ENCODE measurements at places on chromosomes 16 and 17. TPM values are rescaled to one million over a fixed set of nuclear protein-coding genes. Genes with fewer than 3 reads are reported as not detected.

DNA sequence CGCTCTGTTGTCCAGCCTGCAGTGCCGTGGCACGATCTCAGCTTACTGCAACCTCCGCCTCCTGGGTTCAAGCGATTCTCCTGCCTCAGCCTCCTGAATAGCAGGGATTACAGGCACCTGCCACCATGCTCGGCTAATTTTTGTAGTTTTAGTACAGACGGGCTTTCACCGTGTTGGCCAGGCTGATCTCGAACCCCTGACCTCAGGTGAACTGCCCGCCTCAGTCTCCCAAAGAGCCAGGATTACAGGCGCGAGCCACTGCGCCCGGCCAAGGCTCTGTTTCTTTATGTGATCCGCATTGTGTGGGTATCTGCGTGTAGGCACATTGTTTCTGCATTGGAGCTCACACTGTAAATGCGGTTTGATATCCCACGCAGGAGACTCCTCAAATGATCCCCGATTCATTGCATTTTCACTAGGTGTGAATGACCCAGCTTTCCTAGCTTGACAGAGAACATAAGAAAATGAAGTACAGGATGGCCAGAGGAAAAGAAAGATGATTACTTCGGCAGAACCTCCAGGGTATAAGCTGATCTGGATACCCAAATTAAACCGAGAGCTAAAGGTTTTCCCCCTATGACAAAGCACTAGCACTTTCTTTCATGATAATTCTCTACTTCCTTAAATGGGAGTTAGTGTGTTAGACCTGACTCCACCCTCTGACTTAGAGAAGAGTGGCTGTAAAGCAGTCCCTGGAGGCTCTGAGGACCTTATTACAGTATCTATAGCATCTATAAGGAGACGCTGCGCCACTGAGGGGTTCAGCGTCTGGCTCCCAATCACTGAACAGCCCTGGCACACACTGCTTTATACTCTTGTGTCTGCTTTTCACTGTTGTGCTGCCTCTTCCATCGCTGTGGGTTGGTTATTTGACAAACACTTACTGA is 17.3 kb downstream of the COTL1 start:
- peaks cover 50% of the 10 kb centered on the region for H3K4me1 ChIP-seq
- peaks cover 13% of the 10 kb centered on the region for H3K36me3 ChIP-seq
- peak overlapping the region; percentile 94 for H3K27ac ChIP-seq
- no peaks in the 10 kb centered on the region for H3K27me3 ChIP-seq

DNA sequence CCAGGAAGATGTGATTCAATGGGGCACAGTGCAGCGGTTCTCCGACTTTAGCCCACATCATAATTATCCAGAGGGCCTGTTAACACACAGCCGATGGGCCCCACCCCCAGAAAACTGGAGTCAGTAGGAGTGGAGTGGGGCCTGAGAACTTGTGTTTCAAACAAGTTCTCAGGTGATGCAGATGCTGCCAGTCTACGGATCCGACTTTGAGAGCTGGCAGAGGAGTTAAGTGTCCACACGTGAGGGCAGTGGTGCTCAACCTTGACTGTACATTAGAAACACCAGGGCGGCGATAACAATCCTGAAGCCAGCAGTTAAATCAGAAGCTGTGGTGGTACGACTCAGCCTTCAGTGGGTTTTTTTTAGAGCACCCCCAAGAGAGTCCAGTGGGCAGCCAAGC is 75.0 kb downstream of the GPRC5B start:
- H3K27me3 ChIP-seq = no peaks in the 10 kb centered on the region
- no peaks in the 10 kb centered on the region for H3K36me3 ChIP-seq
- no peak overlapping the region for H3K27ac ChIP-seq
- peaks cover 8% of the 10 kb centered on the region for H3K4me1 ChIP-seq
- DNase-seq = no peak
- H3K4me3 ChIP-seq = no peak overlapping the region

WNT3 gene
- 0.88 TPM for total RNA-seq

DNA sequence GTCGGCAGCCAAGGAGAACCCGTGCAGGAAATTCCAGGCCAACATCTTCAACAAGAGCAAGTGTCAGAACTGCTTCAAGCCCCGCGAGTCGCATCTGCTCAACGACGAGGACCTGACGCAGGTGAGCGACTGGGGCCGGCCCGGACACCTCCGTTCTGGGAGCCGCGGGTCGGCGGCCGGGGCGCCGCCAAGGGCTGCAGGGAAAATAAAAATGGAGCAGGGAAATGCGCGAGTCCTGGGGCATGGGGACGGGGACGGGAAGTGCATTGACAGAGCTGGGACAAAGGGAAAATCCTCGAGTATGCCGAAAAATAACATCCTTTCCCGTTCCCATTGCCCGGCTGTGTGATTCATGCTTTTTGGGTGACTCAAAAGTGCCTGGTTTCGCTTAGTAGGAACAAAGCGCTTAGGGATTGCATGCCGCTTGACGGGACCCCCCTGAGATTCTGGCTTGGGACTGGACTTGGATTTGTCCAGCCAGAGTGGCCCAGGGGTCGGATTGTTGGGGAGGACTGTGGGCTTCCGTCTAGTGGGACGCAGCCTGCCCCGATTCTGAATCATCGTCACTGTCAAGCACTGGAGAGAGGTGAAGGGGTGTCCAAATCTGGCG is 699 bp downstream of the MPRIP start:
- H3K27me3 ChIP-seq = no peaks in the 10 kb centered on the region
- H3K27ac ChIP-seq = peak overlapping the region; percentile 91
- peak; percentile 88 for DNase-seq
- peaks cover 38% of the 10 kb centered on the region for H3K4me1 ChIP-seq

FBXW10 gene
- total RNA-seq = under 0.01 TPM

DNA sequence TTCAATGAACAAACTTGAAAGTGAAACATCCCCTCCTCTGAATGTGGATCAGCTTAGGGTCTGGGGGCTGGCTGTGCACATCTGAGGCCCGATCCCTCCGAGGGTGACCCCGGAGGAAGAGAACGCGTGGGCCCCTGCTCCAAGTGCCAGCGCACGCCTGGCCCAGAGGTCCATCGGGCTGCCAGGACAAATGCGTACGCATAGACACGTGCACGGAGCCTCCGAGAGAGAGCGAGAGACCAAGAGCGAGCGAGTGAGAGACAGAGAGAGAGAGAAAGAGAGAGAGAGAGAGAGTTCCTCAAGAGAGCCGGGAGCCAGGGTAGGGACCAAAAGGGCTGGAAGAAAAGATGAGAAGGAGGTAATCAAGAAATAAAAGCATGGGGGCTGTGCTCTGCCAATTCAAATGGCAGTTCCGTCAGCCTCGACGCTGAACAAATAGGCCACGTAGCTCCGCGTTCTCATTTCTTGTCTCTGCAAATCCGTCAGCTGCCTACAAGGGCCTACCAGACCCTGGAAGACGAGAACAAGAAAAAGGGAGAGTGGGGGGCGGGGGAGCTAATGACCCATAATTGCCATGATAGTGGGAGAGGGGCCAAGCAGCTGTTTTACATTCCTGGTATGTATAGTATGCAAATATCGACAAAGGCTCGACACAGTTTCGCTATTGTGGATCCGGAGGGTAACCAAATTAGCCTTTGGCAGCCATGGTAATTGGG is 435.3 kb upstream of the ZFHX3 start:
- no peaks in the 10 kb centered on the region for H3K27me3 ChIP-seq
- DNase-seq = no peak
- H3K4me3 ChIP-seq = no peak overlapping the region
- H3K27ac ChIP-seq = no peak overlapping the region

HAGHL gene
- 16.3 TPM for total RNA-seq

CCDC43 gene
- total RNA-seq = 36.6 TPM

GRCh38 chr17:17877529-17878358 is 41.0 kb upstream of the SREBF1 start:
- peak; percentile 94 for DNase-seq
- no peaks in the 10 kb centered on the region for H3K27me3 ChIP-seq
- H3K4me3 ChIP-seq = peak overlapping the region; percentile 31
- peaks cover 54% of the 10 kb centered on the region for H3K36me3 ChIP-seq

- no peak overlapping the region for H3K27ac ChIP-seq
- H3K36me3 ChIP-seq = peaks cover 28% of the 10 kb centered on the region
- peak overlapping the region; percentile 98 for H3K4me3 ChIP-seq
- H3K27me3 ChIP-seq = no peaks in the 10 kb centered on the region
- H3K4me1 ChIP-seq = peaks cover 14% of the 10 kb centered on the region
Measured at GRCh38 chr17:65054602-65055001, 1.9 kb downstream of the GNA13 start.

DNA sequence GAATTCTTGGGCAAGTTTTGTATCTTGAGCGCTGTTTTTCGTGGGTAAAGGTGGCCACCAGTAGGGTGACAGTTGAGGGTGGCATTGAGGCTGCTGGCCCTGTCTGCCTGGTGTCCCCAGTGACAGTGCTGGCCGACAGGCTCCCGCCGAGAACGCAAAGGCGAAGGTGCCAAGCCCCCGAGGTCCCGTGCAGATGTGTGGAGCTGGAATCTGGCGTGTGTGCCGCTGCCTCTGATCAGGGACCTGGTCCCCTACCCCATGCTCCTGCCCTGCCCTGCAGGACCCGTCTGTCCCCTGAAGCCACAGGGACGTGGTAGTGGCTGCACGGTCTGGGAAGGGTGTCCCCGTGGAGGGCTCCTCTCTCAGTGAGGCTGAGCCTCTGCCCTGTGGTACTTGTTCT is 3.5 kb downstream of the UBE2I start:
- H3K4me1 ChIP-seq = peaks cover 23% of the 10 kb centered on the region
- DNase-seq = peak; percentile 49
- no peak overlapping the region for H3K4me3 ChIP-seq
- peaks cover 37% of the 10 kb centered on the region for H3K36me3 ChIP-seq
- no peaks in the 10 kb centered on the region for H3K27me3 ChIP-seq

MPP2 gene
- 0.59 TPM for total RNA-seq

DNA sequence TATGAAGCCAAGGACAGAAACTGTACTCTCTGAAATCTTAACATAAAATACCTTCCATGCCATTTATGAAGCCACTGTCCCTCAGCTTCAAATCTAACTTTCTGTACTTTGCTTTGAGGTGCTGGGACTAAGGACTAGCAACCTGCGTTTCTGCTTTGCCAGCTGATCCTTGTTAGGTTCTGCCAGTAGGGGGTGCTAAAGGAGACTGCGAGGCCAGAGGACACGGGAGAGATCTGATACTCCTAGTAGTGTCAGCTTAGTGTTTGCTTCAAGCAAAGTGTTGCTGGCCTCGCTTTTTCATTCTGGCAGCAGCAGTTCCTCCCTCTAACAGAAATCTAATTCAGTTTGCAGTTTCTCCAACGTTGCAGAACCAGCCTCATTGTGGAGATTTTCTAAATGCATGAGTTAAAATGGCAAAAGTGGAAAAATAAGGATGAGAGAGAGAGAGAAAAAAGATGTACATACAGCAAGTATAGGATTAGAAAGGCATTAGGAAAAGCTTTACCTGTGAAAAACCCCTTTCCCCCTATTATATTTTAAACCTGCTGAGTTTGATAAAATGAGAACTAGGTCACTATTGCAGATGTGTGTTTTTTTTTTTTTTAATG is 297.5 kb downstream of the CA10 start:
- H3K27me3 ChIP-seq = no peaks in the 10 kb centered on the region
- no peaks in the 10 kb centered on the region for H3K36me3 ChIP-seq
- no peaks in the 10 kb centered on the region for H3K4me1 ChIP-seq
- DNase-seq = peak; percentile 23
- no peak overlapping the region for H3K27ac ChIP-seq
- H3K4me3 ChIP-seq = no peak overlapping the region

DNA sequence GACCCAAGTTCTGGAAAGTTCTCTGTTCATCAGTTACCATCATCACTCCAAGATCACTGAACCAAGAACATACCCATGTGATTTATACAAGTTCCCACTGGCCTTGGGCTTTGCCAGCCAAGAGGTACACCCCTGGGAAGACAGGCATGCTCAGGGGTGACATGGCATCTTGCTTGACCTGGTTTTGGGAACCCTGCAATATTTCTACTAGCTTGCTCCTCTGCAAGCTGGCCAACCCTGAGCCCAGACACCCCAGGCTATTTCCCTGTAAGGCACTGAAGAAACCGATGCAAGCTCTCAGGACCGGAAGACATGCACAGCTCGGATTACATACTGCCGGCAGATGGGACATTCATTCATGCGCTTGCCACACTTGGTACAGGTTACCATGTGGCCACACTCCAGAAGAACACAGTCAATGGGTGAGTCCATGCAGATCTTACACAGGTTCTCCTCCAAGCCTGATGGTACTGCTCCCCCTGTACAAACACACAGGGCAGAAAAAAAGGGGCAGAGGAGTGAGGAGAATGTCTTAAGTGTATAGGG is 31.4 kb downstream of the LIG3 start:
- H3K4me1 ChIP-seq = no peaks in the 10 kb centered on the region
- no peak overlapping the region for H3K4me3 ChIP-seq
- no peaks in the 10 kb centered on the region for H3K27me3 ChIP-seq
- no peak for DNase-seq
- no peak overlapping the region for H3K27ac ChIP-seq
- H3K36me3 ChIP-seq = peaks cover 54% of the 10 kb centered on the region

DNA sequence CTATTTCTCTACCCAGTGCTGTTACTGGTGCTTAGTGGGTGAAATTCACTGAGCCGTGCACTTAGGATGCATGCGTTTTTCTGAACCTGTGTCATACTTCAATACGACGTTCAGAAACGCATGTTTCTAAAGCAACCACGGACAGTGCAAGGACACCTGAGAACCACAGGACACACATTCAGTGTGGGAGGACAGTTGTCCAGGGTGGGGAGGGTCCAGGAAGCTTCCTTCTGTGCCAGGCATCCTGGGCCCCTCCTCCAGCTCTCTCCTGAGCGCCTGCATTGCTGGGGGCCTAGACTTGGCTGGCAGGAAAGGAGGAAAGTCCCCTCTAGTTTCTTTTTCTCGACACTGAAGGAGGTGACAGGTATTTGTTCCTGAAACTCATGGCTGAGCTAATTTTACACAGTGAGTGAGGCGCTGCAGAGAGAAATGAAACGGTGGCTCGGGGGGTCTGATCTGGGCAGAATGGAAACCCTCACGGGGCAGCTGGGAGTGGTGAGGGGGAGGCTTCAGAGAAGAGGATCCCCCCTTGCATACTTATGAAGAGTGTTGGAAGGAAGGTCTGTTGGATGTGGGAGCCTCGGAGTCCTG is 89.9 kb downstream of the IRF8 start:
- peaks cover 32% of the 10 kb centered on the region for H3K27me3 ChIP-seq
- H3K27ac ChIP-seq = no peak overlapping the region
- H3K36me3 ChIP-seq = no peaks in the 10 kb centered on the region
- no peaks in the 10 kb centered on the region for H3K4me1 ChIP-seq

- peaks cover 17% of the 10 kb centered on the region for H3K27me3 ChIP-seq
- no peaks in the 10 kb centered on the region for H3K36me3 ChIP-seq
- peaks cover 9% of the 10 kb centered on the region for H3K4me1 ChIP-seq
- no peak within 1 kb of the TSS for H3K27ac ChIP-seq
- DNase-seq = peak; percentile 99
- peak within 1 kb of the TSS; percentile 53 for H3K4me3 ChIP-seq
Measured at GRCh38 chr17:81527591-81528383, at the start of gene FSCN2. TSS of gene FSCN2 (plus strand) at chr17:81528377. CDS start at chr17:81528532, 155 bp downstream.
